Fibroblast of gingiva (primary cell): ENCODE measurements at places on chromosomes 11 and 22.

GRCh38 chr11:25981998-25982397 lies 349.9 kb upstream of the ANO3 start:
- peak; percentile 70 for DNase-seq

DNA sequence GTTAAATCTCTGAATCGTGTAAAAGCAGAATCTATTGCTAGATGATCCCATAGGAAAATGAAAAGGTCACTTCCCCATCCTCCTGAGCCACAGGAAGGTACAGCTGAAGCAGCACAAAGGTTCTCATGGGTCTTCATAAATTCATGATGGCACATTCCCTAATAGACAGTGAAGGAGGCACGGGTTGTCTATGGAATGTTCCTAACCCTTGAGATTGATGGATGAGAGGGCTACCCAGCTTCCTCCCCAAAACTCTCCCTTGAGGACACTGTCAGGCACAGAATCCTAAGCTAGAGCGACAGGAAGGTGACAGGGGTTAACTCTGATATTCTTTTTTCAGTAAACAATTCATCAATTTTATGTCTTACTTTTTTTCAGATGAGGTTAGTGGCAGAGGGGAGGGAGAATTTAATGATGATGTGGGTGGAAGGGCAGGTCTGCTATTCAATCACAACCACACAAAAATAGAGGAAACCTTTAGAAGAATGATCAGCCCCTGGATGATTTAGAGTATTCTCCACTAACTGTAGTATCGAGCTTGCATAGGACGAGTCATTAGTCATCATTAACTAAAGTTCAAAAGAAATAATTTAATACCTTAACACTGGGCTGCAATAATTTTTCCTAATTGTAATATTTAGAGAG lies 33.1 kb downstream of the SEZ6L start:
- no peak for DNase-seq

GRCh38 chr11:128693416-128693712 lies 508 bp upstream of the FLI1 start:
- DNase-seq: no peak

GRCh38 chr22:26169315-26170111 lies at the start of gene SEZ6L:
Gene SEZ6L (plus strand): TSS chr22:26169462. CDS start chr22:26169670, 208 bp downstream.
- DNase-seq: no peak

GRCh38 chr11:44884056-44884455 lies 66.6 kb downstream of the TP53I11 start:
- DNase-seq: no peak

- DNase-seq: peak; percentile 34
Observed at GRCh38 chr11:11349870-11350337, 3.1 kb downstream of the CSNK2A3 start.

- DNase-seq: no peak
Observed at GRCh38 chr11:131807876-131808275, 437.5 kb downstream of the NTM start.

GRCh38 chr11:9362393-9362863 lies 22.0 kb upstream of the IPO7 start:
- no peak for DNase-seq

DNA sequence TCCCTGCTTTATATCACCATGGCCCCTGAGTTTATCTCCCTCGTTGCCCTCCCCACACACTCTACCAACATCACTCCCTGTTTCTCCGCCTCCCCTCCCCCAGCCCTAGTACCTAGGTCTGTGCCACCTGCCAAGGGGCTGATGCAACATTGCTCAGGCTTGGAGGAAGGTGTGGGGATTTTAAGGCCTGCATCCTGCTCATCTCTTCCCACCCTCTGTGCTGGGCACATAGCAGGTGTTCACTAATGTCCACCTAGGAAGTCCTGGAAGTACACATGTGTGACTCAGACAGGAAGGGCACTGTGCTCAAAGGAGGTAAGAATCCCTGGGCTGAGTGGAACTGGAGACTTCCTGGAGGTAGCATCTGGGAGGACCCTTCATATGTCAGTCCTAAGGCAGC lies 37.0 kb downstream of the PDE2A start:
- DNase-seq: no peak

GRCh38 chr11:6604081-6604626 lies 580 bp downstream of the ILK start:
- peak; percentile 62 for DNase-seq

- peak; percentile 91 for DNase-seq
Observed at GRCh38 chr11:83641511-83641910, 355.3 kb upstream of the CCDC90B start.

- no peak for DNase-seq
Observed at GRCh38 chr11:45500451-45500850, 165.0 kb downstream of the CHST1 start.

- DNase-seq: peak; percentile 77
Observed at GRCh38 chr11:106961518-106961917, 56.8 kb downstream of the GUCY1A2 start.

DNA sequence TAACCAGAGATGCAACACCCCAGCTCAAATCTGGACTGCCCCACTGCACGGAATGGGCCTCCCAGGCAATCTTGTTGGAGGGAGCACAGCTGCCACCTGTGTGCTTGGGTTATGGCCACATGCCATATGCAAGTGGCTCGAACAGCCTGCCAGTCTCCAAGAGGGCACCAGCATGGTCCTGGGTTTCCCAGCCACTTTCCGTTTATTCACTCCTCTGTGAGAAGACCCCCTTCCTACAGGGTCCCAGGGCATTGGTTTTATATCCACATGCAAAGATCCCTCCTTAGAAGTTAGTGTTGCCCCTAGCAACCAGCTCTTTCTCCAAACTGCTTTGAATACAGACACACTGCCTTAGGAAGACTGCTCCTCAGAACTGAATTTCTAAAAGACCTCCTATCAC lies 487.8 kb downstream of the BUD13 start:
- no peak for DNase-seq

- DNase-seq: no peak
Observed at GRCh38 chr11:71112990-71113389, 139.4 kb downstream of the SHANK2 start.

DNA sequence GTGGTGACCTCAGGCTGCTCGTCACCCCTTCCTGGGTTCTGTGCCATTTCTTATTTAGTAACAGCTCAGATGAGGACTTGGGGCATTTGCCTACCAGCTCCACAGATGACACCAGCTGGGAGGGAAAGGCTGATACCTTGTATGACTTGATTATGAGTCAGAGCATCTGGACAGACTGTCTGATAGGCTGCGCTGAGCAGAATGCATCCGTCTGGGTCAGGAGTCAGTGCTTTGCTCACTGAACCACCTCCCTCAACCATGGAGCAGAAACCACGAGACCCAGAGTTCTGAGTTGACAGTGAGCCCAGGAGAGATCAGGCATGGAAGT lies 6.8 kb downstream of the ST14 start:
- DNase-seq: peak; percentile 76

DNA sequence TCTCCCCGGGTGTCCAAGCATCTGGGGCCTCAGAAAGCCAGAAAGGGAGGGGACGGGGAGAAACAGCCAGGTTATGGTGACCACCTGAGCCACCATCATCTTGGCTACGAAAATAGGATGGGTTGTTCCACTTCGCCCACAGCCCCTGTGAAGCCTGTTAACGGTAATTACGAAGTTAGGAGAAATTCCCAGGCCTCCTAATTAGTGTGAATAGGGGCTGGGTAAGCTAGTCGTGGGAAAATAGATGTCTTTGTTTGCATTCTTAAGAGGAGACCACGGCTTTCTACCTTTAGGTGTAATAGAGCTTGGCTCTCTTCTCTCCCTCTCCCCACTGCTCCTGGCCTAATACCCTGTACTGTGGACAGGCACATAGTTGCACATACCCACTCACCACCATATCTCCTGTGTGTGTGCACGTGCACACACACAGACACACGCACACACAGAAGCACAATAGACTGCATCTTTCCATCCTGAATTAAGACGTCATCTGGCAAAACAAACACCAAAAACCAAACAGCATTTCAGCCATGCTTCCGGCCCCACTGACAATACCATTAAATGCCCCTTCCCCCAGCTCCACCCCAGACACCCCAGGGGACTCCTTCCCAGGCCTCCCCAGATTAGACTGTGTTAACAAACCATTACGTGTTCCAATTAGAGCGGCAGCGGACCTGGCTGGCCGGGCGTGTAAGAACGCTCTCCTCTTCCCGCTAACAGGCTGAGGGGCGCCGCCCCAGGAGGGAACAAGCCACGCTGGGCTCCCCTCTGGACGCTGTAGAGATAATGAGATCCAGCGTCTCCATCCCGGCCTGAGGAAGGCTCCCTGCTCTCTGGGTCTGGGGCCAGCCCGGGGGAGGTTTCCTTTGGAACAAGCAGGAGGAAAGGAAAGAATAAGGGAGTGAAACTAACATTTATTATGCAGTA lies 72.8 kb downstream of the TP53I11 start:
- no peak for DNase-seq

DNA sequence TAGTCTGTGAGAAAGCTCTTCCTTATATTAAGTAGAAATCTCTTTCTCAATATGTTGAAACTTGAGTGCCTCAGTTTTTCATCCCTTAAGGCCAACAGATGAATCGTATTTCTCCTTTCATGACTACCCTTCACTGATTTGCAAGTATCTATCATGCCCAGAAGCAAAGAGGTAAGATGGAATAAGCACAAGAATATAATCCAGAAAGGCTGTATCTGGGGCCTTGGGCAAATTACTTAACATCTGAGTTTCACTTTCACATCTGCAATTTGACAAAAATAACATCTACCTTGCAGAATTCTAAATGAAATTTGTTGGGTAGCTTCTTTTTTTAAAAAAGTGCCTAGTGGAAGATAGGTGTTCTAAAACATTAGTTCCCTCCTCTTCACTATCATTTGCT lies 552.4 kb upstream of the ANO5 start:
- no peak for DNase-seq

DNA sequence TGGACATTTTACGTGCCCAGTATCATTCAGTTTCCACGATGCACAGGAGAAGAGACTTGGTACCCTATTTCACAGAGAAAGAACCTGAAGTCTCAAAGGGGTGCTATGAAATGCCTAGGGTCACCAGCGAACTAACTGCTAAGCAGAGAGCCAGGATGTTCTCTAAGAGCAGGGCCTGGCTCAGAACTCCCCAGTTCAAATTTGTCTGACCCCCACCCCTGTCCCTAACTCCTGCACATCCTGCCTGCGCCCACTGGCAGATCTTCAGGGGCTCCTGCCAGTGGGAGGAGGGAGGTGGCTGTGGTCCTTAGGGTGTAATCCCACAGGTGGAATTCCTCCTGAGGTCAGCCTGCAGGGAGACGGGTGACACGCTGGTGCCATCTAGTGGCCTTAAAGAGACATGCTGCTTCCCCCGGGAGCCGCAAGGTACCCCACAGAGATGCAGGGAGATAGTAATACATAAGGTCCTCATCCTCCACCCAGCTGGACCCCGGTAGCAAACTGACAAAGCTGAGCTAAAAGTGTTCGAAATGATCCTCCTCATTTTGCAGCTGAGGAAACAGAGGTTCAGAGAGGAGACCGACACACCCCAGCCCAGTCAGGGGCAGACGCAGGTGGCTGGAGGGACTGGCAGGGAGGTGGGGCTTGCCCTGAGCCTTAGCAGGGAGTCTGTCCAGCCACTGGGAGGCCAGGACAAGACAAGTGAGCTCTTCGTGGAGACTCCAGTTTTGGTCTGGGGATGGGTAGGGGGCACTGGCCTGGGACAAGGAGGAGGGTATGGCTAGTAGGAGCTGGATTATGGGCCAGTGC lies 34.1 kb downstream of the MB start:
- DNase-seq: peak; percentile 29

DNA sequence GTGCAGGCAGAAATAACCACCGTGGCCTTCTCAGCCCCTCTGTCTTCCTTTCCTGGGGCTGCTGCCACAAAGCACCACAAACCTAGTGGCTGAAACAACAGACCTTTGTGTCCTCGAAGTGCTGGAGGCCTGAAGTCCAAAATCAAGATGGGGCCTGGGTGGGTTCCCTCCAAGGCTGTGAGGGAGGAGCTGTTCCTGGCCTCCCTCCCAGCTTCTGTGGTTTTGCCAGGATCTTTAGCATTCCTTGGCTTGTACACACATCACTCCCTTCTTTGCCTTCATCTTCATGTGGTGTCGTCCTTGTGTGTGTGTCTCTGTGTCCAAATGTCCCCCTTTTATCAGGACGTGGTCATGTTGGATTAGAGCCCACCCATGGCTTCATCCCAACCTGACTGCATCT lies 29.0 kb upstream of the PARVG start:
- peak; percentile 67 for DNase-seq

DNA sequence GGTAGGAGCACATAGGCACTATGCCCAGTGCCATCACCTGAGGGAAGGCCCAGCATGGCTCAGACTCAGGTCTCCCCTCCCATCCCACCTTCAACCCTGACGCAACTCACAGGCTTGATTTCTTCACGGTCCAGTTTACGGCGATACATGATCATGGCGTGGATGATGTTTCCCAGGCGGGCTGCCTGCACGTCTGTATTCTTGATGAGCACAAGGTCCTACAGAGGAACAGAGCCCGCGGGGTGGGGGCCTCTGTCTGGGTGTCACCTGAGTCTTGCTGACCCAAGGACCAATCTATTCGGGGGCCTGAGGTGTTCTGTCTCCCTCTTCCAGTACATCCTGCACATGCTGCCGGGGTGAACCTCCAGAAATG lies 3.9 kb downstream of the CPT1B start:
- no peak for DNase-seq

GRCh38 chr11:30789270-30789669 lies 203.1 kb upstream of the MPPED2 start:
- DNase-seq: no peak

- peak; percentile 39 for DNase-seq
Observed at GRCh38 chr11:68549789-68550484, 89.4 kb downstream of the PPP6R3 start.

- DNase-seq: no peak
Observed at GRCh38 chr11:9823887-9824385, 160.1 kb downstream of the SWAP70 start.

DNA sequence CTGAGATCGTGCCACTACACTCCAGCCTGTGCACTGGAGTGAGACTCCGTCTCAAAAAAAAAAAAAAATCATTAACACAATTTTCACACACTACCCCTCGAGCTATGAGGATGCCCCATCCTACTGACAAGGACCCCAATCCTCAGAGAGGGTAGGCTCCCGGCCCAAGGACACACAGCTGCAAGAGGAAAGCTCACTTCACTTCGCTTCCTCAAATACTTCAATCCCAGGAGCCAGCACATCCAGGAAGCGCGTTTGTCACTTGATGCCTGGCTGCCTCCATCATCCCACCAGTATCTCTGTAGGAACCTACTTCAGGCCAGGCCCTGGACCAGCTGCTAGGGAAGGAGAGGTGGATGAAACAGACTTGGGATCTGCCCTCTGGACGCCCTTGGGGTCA lies 144.0 kb downstream of the CRYBB2 start:
- no peak for DNase-seq

DNA sequence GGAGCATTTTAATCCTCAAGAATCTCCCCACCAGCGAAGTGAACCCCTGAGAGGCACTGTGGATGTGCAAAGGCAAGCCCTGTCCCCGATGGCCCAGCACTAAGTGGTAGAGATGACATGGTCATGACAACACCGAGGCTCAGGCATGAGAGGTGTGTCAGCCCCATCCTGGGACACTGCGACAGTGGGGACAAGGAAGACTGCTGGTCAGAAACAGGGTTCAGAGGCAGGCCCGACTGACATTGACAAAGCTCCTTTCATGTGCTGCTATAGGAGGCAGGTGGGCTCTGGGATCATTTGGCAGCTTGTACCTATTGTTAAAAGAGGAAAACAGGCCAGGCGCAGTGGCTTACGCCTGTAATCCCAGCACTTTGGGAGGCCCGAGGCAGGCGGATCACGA lies 54.3 kb upstream of the MYEOV start:
- DNase-seq: no peak

GRCh38 chr11:10590218-10590915 lies 21.9 kb upstream of the LYVE1 start:
- no peak for DNase-seq
